ENCODE measurements at places on chromosomes 3 and 15.

DNA sequence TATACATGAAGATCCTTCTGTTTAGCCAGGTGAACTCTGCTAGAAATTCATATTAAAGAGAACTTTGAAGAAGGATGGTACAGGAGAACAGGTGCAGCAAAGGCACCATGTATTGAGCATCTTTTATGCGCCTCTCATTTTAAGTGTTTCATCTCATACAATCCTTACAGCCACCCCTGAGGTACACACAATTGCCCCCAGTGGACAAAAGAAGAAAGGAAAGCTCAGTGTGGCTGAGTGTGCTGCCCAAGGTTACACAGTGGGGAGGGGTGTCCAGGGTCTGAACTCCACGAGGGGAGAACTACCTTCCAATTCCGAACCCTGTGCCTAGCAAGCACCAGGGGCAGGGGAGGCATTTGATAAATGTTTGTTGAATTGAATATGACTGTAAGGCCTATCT lies 98.6 kb downstream of the MECOM start:
- ATAC-seq = peak; percentile 15

- ATAC-seq = no peak
Measured at GRCh38 chr15:81562986-81563385, 189.0 kb upstream of the TMC3 start.

- ATAC-seq = peak; percentile 75
Measured at GRCh38 chr3:192892981-192893700, 24.5 kb downstream of the MB21D2 start.

DNA sequence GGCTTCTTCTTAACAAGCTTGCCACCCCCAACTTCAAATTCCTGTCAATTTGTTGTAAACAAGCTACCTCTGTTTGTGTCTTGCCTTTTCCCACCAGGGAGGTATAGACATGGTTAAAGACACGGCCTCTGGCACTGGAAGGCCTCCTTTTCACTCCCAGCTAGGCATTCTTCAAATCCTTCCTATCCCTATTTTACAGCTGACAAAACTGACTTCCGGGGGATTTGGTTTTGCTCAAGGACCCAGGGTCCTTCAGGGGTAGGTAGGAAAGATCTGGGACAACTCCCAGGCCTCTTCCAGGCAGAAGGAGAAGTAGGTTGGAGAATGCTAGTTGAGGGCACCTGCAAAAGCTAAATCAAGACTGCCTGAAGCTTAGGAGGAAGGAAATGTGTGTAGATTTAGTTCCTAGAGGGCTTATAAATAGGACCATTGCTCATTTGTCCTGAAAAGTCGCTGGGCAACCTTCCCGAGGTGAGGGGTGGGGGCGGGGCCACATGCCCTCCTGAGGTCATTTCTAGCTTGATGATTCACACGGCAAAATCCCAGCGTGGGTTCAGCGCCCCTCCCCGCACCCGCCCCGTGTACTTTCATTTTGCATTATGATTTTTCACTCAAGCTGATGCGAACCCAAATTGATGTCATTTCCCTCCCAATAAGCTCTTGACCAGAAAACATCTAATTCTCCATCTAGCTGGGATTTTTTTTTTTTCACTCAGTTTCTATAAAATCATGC lies 365.5 kb downstream of the SHQ1 start:
- ATAC-seq = peak; percentile 80

- ATAC-seq = no peak
Measured at GRCh38 chr3:13841141-13841540, 38.7 kb downstream of the WNT7A start.

DNA sequence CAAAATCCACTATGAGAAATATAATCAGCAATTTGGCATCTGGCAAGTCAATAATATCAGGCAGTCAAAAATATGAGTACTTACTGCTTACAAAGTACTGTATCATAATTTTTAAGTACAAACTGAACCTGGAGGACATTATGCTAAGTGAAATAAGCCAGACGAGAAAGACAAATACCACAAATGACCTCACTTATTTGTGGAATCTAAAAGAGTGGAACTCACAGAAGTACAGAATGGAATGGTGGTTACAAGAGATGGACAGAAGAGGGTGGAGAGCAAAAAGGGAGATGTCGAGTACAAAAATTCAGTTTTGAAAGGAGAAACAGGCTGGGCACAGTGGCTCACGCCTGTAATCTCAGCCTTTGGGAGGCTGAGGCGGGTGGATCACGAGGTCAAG lies 12.4 kb downstream of the PCYT1A start:
- no peak for ATAC-seq

GRCh38 chr3:51712038-51712420 lies 5.2 kb downstream of the GRM2 start:
- no peak for ATAC-seq

GRCh38 chr3:146575636-146576035 lies 29.5 kb downstream of the PLSCR5 start:
- ATAC-seq = no peak

DNA sequence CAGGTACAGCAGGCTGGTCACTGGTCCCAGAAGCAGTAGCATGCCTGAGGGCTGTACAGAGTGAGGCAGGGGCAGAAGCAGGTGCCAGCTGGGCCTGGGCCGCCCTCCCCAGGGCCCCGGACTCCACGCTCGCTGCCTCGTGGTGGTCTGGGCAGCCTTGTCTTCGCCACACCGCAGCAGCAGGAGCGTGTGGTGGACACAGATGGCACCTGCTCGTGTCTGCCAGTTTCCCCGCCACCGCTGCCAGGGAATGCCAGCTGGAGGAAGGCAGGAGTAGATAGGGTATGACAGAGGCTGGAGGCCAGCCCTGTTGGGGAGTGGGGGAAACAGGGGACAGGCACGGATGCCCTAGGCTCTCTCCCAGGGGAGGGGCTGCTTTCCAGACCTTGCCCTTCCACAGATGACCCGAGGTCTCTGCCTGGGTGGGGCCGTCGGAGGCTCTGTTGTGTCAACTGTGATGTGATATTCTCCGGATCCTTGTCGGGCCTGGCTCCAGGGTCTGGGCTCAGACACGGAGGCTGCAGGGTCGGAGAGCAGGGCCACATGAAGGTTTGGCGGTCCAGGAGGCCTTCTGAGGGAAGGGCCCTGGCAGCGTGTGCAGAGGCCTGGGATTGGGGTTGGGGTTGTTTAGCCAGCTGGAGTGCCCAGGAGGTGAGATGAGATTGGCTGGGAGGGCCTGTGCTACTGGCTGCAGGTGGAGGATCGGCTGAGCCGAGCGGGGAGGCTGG lies 33.6 kb downstream of the GOLGA6L10 start:
- ATAC-seq = no peak

- ATAC-seq = peak; percentile 88
Measured at GRCh38 chr3:72255791-72256559, 471.0 kb upstream of the PROK2 start.

GRCh38 chr3:30952786-30953185 lies 58.3 kb upstream of the GADL1 start:
- no peak for ATAC-seq

DNA sequence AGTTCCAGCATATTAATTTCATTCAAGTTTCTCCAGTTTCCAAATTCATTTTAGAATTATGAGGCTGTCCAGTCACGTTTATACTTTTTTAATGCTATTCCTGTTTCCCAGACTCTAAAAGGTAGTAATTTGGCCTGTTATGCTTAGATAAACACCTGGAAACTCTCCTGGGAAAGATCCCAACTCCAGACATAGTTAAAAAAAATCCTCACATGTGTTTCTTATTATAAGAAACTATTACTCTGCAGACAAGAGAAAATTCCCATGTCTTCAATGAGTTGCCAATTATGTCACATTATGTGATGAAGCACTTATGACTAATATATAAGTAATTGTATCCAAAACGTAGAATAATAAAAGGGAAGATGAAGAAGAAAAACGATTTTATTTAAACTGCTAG lies 137.1 kb upstream of the TMC3 start:
- no peak for ATAC-seq

GRCh38 chr3:171192176-171192854 lies 165.8 kb upstream of the SLC2A2 start:
- peak; percentile 63 for ATAC-seq

DNA sequence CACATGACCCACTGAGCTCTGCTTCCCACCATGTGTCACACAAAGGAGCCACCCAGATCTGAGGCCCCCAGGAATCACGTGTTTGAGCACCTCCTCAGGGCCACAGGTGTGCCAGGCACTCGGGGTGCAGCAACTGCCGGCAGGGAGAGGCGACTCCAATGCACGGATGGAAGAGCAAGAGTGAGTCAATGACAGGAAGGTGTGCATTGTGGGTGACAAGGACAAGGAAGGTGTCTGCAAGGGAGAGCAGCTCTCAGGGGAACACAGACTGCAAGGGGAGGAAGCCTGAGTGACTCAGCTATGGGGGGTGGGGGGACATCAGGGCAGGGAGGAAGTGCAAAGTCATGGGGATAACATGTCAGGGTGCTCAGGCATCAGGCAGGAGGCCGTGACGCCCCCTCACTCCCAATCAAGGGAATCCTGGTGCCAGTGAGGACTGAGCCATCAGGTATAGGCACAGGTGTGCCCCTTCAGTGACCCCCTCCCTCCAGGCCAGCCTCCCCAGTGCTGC lies 67.4 kb downstream of the NUP210 start:
- ATAC-seq = no peak

GRCh38 chr3:193771011-193771652 lies 178.1 kb downstream of the OPA1 start:
- ATAC-seq = no peak

- ATAC-seq = no peak
Measured at GRCh38 chr3:110629917-110630316, 441.7 kb upstream of the NECTIN3 start.

GRCh38 chr15:93800805-93801204 lies 430.6 kb upstream of the MCTP2 start:
- ATAC-seq = no peak

GRCh38 chr15:100940767-100941379 lies 21.7 kb downstream of the LRRK1 start:
- peak; percentile 20 for ATAC-seq

- no peak for ATAC-seq
Measured at GRCh38 chr3:27615555-27615954, 106.6 kb downstream of the EOMES start.

DNA sequence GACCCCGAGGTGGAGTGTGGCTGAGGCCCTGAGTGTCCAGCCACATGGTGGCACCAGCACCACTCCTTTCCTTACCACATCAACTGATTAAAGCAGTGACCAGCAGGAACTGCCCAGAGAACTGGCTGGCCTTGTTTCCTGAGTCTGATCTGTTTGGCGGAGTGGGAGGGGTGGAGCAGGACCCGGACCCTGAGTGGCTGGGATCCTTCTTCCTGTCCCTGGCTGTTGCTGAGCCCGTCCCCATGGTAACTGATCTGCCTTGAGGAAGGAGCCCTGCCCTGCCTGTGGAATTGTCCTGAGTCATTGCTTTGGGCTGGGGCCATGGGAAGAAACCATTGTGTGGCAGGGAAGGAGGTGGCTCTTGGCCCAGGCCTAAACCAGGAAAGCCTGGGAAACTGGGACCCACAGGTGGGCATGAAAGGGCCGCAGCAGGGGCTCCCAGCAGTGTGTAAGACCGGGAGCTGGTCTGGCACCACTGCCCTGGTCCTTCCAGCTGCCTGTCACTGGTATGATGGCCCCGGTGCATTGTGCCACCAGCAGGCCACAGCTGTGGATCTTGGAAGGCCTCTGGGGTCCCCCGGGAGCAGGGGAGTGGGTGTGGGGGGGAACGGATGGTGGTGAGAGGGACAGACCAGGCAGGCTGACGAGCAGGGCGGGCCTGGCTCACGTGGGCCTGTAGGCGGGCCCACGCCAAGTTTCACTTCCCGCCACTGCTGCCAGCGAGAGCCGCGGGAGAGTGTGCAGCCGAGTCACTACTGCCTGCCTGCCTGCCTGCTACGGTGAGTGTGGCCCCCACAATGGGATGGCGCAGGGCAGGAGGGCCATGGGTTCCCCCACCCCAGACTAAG lies 19.2 kb downstream of the ATRIP start:
- ATAC-seq = peak; percentile 93

- ATAC-seq = no peak
Measured at GRCh38 chr15:85094685-85095084, 113.0 kb downstream of the PDE8A start.

GRCh38 chr3:98680723-98681122 lies 82.4 kb upstream of the ST3GAL6 start:
- peak; percentile 72 for ATAC-seq

GRCh38 chr3:112629425-112629824 lies 11.5 kb downstream of the CCDC80 start:
- ATAC-seq = peak; percentile 88

DNA sequence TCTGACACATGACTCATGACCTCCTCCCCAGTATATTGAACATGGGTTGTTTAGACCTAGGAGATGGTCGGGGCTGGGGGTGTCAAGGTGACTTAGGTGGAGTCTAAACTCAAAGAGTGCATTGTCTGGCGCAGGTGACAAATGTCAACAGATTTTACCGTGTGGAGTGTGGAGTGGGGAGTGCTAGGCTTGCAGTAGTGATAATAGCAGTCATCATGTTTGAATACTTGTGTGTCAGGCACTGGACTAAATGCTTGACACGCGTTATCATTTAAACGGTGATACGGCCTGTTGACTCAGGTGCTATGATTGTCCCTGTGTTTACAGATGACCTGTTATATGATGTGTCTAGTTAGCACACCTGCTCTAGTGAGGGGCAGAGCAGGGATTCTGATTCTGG lies 30.8 kb downstream of the MUC20 start:
- no peak for ATAC-seq

- ATAC-seq = no peak
Measured at GRCh38 chr15:83592370-83593040, 61.4 kb upstream of the ADAMTSL3 start.

- no peak for ATAC-seq
Measured at GRCh38 chr3:28206479-28206878, 34.9 kb upstream of the CMC1 start.

DNA sequence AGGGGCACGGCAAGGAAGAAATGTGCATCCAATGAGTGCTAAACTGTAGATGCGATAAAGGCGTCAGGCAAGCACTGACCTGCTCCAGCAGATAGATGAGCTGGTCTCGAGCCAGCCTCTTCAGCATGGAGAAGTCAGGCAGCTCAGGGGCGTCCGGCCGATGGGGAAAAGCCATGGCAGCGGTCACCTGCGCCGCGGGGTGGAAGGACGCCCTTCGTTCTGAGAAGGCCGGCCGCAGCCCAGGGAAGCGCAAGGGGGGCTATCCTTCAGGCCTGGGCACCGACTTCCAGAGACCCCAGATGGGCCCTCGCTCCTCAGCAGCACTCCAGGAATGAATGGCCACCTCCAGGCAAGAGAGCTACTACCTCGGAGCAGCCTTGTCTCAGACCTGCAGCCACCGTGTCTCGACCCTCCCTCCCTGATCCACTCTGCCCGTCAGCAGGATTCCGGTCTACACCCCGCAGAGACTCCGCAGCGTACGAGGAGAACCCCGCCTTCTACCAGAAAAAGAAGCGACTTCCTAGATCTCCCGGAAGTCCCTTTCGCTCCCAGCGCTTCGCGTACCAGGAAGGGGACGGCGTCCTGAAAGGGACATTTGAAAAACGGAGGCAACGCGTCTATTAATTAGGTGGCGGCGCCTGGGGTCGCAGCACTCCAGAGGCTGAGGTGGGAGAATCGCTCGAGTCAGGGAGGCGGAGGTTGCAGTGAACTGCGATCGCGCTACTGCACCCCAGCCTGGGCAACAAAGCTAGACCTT lies at the start of gene VPS33B:
Gene VPS33B (minus strand): TSS at position 520 of the 757 bp plus-strand sequence. CDS start 345 bp downstream, at position 175.
- ATAC-seq = peak; percentile 89

DNA sequence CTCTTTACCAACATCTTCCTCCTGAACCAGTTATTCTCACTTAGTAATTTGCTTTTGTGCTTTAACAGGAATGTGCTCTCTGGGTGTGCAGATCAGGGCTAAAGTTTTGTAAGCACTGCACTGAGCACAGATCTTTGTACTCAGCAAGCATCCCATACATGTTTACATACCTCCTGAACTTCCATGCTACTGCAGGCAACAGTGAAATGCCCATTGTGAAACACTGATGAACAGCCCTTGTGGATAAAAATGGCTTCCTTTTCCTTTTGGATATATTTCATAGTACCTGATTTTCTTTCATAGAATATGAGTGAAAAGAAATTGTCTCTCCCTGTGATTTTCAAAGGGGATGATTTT lies 855.9 kb downstream of the MCTP2 start:
- ATAC-seq = no peak
